ENCODE measurements at places on chromosomes 12 and 14.

- no peak for DNase-seq
Measured at GRCh38 chr12:52634266-52635056, 16.1 kb upstream of the KRT73 start.

DNA sequence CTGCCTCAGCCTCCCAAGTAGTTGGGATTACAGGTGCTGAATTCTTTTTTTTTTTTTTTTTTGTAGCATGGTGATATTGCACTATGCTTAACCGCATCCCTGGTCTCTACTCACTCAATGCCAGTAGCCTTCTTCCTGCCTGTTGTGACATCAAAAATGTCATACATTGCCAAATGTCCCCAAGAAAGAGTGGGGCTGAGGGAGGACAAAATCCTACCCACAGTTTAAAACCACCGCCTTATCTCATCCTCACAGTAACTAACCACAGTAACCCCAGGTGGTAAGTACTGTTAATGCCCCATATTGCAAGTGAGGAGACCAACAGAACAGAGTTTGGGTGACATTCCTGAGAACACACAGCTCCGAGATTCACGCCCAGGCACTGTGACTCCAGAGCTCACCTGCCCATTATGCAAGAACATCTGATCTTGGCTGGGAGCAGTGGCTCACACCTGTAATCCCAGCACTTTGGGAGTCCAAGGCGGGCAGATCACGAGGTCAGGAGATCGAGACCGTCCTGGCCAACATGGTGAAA, 19.6 kb downstream of the MORN3 start:
- DNase-seq, result peak; percentile 73

GRCh38 chr14:45679853-45680252, 426.9 kb upstream of the MIS18BP1 start:
- no peak for DNase-seq

DNA sequence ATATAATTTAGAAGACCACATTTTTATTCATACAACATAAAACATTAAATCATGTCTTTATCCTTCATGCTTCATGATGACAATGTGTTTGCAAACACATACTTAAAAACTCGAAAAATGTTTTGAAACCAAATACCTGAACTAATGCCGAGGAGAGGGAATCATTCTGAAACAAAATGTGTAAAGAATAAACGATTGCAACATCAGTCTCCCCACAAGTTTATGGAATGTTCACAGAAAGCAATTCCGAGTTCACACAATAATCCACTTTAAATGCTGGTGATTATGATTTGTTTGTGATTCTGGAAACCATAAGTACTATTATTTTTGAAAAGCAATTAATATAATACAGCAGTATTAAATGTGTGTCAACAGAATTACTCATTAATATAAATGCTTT, 84.5 kb upstream of the PDZRN4 start:
- no peak for DNase-seq

- no peak for DNase-seq
Measured at GRCh38 chr14:34926552-34926951, 51.4 kb upstream of the BAZ1A start.

Data from activated CD4-positive, alpha-beta T cell treated with anti-CD3 and anti-CD28 coated beads, Interleukin-2, amount 50 U/mL, for 16 hours (primary cell).